Stimulated activated CD8-positive, alpha-beta memory T cell treated with anti-CD3 and anti-CD28 coated beads, Interleukin-2, amount 100 ng/mL, for 1 hour (primary cell): ENCODE measurements at places on chromosomes 1 and 21.

DNA sequence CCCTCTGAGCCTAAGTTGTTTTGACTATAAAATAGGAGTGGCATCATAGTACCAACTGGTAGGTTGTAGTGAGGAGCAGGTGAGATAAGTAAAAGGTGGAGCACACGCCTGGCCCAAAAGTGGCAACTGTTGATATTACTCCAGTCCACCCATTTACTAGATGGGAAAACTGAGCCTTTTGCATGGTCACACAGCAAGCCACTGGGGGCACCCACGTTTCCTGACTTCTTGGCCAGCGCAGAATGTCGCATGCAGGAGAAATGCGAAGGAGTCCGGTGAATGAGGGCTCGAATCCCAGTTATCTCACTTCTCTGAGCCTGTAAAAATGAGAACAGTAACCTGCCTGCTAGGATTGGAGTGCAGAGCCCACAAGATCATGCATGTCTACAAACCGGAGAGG, 20.8 kb downstream of the GRHL3 start:
- no peak for DNase-seq

- DNase-seq: no peak
Measured at GRCh38 chr1:118945489-118945888, 42.7 kb downstream of the TBX15 start.

GRCh38 chr1:197083474-197083873, 16.4 kb upstream of the F13B start:
- no peak for DNase-seq

GRCh38 chr1:203322500-203323179, 17.3 kb downstream of the BTG2 start:
- DNase-seq: no peak

DNA sequence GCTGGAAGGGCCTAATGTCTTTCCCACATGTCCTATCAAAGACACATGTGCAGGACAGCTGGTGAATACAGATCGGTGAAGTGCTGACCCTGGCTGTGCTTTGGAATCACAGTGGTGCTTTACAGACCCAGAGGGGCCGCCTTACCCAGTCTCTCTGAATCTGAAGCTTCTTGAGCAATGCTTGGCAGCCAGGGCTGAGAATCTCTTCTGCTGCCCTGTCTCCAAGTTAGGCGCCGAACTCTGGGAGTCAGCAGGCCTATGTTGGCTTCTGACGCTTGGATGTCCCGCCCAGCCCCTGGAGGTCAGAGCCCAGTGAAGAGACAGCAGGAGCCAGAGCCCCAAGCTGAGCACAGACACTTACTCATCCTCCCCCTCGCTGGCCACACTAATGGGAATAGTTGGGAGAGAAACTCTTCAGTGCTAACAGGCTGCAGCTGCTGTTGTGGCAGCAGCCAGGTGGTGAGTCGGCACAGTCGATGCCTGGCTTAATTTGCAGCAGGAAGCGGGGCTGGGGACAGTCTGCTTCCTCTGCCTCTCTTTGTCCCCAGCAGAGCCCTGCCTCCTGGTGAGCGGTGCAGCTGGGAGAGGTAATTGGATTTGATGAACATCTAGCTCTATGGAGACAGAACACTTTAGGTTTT, 68.1 kb downstream of the URB2 start:
- DNase-seq: no peak

DNA sequence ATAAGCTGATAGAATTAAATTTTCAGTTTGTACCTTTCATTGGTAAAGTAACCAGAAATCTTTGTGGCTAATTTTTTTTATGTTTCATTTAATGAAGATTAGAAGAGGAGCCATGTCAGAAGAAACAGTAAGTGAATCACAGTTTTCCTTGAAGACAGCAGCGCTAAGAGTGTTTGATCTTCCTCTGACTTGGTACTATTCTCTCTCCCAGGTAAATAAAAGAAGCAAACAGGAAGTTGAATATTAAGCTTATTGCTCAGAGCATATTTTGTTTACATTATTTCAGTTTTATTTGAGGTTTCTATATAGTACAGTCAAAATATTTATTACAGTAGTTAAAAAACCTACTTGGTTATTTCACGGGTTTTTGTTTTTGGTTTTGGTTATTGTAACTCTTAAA, 3.7 kb downstream of the MIGA1 start:
- no peak for DNase-seq

DNA sequence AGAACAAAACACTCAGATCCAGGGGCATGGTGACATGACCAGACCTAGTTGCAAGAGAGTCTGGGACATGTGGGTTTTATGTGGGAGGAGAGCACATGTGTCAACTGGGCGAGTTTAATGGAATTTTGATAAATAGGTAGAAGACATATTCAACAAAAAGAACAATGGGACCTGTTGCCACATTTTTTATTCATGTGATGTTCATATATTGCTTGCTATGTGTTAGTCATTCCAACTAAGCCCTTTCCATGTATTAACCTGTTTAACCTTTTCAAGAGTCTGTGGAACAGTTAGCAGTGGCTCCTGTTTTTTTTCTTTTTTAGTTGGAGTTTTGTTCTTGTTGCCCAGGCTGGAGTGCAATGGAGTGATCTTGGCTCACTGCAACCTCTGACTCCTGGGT, 30.1 kb upstream of the CSF3R start:
- no peak for DNase-seq

GRCh38 chr1:37633040-37633937, 1.4 kb downstream of the RSPO1 start:
- no peak for DNase-seq

DNA sequence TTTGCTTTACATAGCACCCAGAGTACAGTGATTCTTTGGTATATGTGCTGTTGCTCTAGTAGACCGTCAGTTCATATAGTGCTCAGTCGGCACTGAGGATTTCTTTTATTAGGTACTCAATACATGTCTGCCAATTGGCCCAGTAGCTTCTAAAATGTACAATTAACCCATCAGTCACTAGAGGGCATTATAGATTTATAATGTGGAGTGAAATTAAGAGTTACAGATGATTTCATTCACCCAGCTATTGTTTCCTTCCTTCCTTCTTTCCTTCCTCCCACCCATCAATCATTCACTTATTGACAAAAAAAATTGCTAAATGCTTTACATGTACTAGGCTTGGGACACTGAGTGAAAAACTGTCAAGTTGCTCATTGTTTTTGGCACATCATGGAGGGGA, 263.6 kb upstream of the USP24 start:
- DNase-seq: no peak

- no peak for DNase-seq
Measured at GRCh38 chr1:60835649-60836048, 246.7 kb upstream of the NFIA start.

DNA sequence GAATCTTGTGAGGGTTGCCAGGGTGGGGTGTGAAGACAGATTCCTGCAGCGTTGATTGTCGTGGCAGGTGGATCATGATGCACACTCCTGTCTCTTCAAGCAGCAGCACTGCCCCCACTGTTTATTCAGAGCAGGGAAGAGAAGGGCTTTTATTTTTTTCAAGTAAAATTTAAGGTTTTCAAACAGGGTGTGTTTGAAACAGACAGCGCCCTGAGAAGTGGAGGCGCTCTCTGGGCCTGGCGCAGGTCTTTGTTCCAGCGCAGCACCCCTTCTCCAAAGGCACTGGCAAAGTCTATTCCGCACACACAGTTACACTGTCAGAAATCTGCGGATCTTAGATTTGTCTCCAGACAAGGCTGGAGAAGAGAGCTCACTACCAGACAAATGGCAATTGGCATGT, 7.0 kb downstream of the C1orf53 start:
- DNase-seq: no peak
